ENCODE measurements at places on chromosomes 5 and 9. TPM values are rescaled to one million over a fixed set of nuclear protein-coding genes. Genes with fewer than 3 reads are reported as not detected.

Gene ENTPD2
- total RNA-seq = 3.3 TPM

Gene LCNL1
- total RNA-seq = 0.14 TPM

Gene ARL15
- 5.7 TPM for total RNA-seq

Gene STKLD1
- total RNA-seq = 0.76 TPM

Gene DDX4
- not detected for total RNA-seq

Gene MCTP1
- total RNA-seq = 2.4 TPM

Gene SNCAIP
- total RNA-seq = 0.26 TPM

Gene TEX48
- not detected for total RNA-seq

Gene CAMK2A
- 0.19 TPM for total RNA-seq

DNA sequence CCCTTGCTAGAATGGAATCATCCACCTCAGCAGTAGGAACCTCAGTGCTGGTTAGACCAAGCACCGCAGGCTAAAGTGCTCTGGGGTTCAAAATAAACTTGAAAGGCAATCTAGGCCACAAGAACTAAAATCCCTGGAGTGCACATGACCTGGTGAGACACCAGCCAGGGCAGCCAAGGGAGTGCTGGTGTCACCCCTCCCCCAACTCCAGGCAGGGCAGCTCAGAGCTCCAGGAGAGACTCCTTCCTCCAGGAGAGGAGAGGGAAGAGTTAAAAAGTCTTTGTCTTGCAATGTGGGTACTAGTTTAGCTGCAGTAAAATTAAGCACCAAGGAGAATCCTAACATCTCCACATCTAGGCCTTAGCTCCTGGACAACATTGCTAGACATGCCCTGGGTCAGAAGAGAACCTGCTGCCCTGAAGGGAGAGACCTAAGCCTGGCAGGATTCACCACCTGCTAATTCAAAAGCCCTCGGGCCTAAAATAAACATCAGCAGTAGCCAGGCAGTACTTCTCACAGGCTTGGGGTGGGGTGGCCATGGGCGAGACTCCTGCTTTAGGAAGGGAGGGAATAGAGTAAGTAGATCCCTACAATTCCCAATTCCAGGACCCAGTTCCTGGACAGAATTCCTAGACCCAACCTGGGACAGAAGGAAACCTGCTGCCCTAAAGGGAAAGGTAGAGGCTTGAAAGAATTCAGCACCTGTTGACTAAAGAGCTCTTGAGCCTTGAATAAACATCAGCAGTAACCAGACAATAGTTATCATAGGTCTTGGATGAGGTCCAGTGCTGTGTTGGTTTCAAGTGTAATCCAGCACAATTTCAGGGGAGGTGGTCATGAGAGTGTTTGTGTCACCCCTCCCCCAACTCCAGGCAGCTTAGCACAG lies 25.8 kb downstream of the UGT3A2 start:
- no peak for DNase-seq
- H3K27ac ChIP-seq = no peak overlapping the region
- H3K4me3 ChIP-seq = no peak overlapping the region

- no peaks in the 10 kb centered on the region for H3K36me3 ChIP-seq
- no peak overlapping the region for H3K27ac ChIP-seq
- H3K4me3 ChIP-seq = no peak overlapping the region
- no peaks in the 10 kb centered on the region for H3K4me1 ChIP-seq
- DNase-seq = no peak
These were observed 40.2 kb upstream of the ZNF354A start for GRCh38 chr5:178770621-178771020.

DNA sequence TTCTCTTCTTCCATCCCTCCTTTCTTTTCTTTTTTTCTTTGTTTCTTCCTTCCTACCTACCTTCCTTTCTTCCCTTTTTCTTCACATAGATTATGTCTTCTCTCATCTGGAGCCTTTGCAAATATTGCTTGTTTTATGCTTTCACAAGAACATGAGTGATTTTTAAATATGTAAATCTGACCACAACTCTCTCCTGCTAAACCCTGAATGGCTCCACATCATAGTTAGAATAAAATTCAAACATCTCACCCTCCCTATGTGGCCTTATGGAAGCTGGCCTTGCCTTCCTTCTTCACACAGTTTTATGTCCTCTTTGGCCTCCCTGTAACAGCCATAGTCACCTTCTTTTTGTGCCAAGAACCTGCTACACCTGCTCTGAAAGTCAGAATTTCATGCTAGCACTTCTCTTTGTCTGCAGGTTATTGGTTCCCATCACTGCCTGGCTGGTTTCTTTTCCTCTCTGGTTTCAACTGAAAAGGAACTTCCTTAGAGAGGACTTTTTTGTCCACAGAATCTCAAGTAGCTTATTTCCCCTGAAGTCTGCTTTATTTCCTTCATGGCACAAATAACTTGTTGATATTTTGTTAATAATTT lies 114.3 kb upstream of the TNC start:
- no peaks in the 10 kb centered on the region for H3K36me3 ChIP-seq
- no peak overlapping the region for H3K27ac ChIP-seq
- no peak for DNase-seq
- H3K27me3 ChIP-seq = no peaks in the 10 kb centered on the region
- no peak overlapping the region for H3K4me3 ChIP-seq

GRCh38 chr9:5721279-5722087 lies 92.6 kb downstream of the RIC1 start:
- no peak overlapping the region for H3K27ac ChIP-seq
- H3K36me3 ChIP-seq = peaks cover 2% of the 10 kb centered on the region
- no peak for DNase-seq
- no peaks in the 10 kb centered on the region for H3K27me3 ChIP-seq
- no peaks in the 10 kb centered on the region for H3K4me1 ChIP-seq

DNA sequence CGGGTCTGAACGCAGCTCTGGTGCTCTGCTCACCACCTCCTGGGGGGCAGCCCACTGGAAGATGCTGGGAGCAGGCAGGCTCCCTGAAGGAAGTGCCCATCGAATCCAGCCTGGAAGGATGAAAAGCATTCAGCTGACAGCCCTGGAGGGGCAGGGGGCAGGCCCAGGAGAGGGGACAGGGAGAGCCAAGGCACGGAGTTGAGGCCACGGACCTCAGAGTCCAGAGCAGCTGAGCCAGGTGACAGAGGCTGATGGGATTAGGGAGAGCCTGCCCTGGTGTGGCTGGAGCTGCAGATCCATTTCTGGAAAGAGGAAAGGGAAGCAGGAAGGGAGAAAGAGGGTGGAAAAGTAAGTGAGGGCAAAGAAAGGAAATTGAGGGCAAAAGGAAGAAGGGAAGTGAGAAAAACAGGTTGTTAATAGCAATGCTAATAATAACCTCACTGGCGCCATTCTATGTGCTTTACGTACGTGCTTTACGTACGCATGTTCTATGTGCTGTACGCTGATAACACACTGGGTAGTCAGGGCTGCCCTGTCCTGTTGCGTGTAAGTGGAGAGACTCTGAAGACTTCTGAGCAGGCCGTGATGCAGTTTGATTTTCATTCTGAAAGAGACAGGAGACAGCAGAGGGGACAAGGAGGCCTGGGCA lies 52.6 kb downstream of the LMX1B start:
- no peak for DNase-seq
- no peak overlapping the region for H3K4me3 ChIP-seq
- no peaks in the 10 kb centered on the region for H3K27me3 ChIP-seq
- no peak overlapping the region for H3K27ac ChIP-seq

DNA sequence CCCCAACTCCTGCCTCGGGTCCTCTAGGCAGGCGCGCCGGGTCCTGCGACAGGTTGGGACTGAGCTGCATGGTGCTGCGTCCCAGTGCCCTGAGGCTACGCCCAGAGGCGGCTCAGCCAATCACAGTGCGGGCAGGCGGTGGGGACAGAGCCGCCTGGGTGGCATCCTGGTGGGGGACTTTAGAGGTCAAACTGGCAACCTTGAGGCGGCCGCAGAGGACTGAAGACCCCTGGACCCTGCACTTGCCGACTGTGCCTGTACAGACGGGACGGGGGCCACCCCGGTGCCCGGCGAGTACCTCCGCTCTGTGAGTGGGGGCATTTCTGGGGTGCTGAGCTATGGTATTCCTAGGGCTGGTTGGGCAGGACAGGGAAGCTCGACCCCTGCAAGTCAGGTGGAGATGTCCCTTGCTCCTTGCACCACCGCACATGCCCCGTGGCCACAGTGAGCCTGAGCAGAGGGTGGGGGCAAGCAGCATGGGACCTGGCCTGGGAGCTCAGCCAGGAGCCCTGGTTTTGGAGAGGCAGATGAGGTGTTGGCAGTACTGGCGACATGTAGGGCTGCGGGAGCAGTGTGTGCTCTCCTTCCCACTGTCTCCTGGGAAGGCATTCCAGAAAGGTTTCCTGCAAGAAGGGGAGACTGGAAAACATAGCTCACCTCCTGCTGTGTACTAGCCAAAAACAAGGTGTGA lies 45.5 kb downstream of the CTSL start:
- no peak for DNase-seq
- no peak overlapping the region for H3K4me3 ChIP-seq
- no peaks in the 10 kb centered on the region for H3K4me1 ChIP-seq

- no peak overlapping the region for H3K27ac ChIP-seq
- no peak overlapping the region for H3K4me3 ChIP-seq
- H3K4me1 ChIP-seq = peaks cover 11% of the 10 kb centered on the region
These were observed 99.2 kb downstream of the PRKACG start for GRCh38 chr9:68914751-68915150.

DNA sequence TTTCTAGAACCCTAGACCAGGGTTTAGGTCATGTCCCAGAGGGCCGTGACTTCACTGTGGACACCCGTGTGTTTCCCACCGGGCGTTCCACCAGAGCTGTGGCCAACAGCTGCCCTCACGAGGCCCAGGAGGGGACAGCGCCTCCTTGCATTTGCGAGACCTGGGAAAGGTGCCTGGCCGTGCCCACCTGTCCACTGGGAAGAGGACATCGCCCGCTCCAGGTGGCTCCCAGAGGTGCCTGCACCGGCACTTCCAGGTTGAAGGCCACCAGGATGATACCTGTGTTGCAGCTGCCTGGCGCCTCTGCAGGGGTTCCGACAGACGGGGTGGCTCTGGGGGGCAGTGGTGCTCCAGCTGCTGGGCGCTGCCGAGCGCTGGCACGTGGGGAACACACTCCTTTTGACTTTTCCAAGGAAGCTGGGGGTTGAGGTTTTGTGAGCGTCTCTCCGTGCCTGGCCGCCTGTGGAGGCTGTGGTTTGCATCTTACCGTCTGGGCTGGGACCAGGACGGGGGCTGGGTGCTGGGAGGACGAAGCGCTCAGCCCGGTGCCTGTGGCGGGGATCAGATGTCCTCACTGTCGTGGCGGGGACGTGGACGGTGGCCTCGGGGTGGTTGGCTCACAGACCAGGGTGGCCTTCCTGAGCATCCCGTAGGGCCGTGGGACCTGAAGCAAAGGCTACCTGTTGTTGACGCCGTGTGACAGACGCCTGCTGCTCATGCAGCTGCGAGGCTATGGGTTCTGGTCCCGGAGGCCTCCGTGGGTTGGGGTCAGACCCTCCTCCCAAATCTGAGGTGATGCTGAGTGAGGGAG lies 19.2 kb downstream of the NKD2 start:
- no peak for DNase-seq
- H3K36me3 ChIP-seq = no peaks in the 10 kb centered on the region
- H3K4me3 ChIP-seq = no peak overlapping the region
- no peak overlapping the region for H3K27ac ChIP-seq
- H3K27me3 ChIP-seq = no peaks in the 10 kb centered on the region

GRCh38 chr5:164345853-164346252 lies 840.4 kb downstream of the MAT2B start:
- H3K27ac ChIP-seq = no peak overlapping the region
- no peak for DNase-seq
- H3K36me3 ChIP-seq = no peaks in the 10 kb centered on the region
- H3K27me3 ChIP-seq = no peaks in the 10 kb centered on the region

DNA sequence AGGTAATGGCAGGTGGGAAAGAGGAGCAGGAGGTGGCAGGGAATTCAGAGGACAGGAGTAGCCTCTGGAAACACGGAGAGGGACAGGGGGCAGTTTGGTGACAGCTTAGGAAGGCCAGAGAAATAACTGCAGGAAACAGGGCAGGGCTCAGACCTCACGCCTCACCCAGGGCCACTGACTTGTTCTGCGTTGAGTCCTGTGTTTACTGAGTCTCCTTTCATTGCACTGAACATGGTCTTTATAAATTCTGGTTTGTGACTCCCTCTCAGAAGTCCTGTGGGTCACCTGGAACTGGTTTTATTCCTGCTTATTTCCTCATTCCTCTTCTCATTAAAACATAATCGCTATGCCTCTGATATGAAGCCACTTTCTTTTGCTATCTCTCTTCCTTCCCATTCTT lies 55.2 kb upstream of the ZNF622 start:
- peak; percentile 35 for DNase-seq
- peak overlapping the region; percentile 71 for H3K27ac ChIP-seq
- no peak overlapping the region for H3K4me3 ChIP-seq
- H3K27me3 ChIP-seq = no peaks in the 10 kb centered on the region
- H3K36me3 ChIP-seq = no peaks in the 10 kb centered on the region
- peaks cover 18% of the 10 kb centered on the region for H3K4me1 ChIP-seq

- H3K4me3 ChIP-seq = no peak overlapping the region
- no peaks in the 10 kb centered on the region for H3K4me1 ChIP-seq
- H3K36me3 ChIP-seq = no peaks in the 10 kb centered on the region
- H3K27me3 ChIP-seq = no peaks in the 10 kb centered on the region
These were observed 1064.4 kb upstream of the DMAC1 start for GRCh38 chr9:8863886-8864544.

DNA sequence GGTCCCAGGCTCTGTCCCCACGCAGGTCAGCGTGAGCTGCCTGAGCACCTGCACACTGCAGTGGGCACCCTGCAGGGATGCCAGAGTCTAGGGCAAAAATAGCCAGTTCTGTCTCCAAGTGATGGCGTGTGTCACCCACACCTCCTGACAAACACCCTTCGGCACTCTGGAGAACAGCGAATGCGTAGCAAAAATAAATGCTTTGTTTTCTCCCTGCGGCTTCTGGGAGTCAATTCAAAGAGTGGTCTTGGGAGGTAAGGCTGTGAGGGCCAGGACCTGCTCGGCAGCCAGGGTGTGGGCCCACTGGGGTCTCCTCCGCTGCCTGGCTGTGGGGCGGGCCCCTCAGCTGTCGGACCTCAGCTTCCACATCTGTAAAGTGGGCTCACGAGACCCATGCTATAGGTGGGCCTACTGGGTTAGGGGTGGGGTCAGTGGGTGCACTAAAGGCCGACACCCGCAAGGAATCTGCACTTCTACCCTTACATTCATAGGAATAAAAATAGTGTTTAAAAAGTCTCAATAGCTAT lies 37.4 kb downstream of the RASGEF1C start:
- no peak overlapping the region for H3K4me3 ChIP-seq
- H3K4me1 ChIP-seq = no peaks in the 10 kb centered on the region
- H3K27ac ChIP-seq = no peak overlapping the region
- H3K36me3 ChIP-seq = no peaks in the 10 kb centered on the region

DNA sequence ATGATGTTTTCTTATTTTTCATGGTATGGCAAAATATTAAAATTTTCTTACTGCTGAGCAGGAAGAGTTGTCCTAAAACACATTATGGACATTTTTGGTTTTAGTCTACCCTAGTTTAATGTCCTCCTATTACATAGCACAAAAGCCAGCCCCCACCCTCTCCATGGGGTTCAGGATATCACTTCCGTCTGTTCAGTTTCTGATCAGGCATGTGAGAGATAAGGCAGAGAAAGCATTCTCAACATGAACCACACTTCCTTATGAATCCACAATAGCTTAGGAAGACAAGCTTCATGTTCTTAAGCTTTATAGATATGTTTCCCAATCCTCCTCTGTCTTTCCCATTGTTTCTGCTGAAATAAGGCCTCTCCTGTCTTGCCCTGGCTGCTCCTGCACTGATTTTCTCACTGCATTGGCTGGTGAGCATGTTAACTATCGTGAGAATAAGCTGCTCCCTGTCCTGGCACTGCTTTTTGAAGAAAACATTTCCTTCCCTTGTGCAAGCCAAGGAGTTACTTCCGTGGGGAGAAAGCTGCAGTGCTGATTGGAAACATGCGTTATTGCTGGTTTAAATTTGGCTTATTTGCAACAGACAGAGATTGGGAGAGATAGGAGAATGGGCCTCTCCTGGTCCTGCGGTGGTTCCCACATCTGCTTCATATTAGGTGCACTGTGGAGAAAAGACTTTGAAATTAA lies 260.3 kb upstream of the RPS23 start:
- no peaks in the 10 kb centered on the region for H3K4me1 ChIP-seq
- DNase-seq = no peak
- no peaks in the 10 kb centered on the region for H3K27me3 ChIP-seq
- no peaks in the 10 kb centered on the region for H3K36me3 ChIP-seq
- H3K27ac ChIP-seq = no peak overlapping the region
- no peak overlapping the region for H3K4me3 ChIP-seq

Data from pancreas (tissue), 10 donors.